ENCODE measurements at places on chromosomes 7 and 10.

DNA sequence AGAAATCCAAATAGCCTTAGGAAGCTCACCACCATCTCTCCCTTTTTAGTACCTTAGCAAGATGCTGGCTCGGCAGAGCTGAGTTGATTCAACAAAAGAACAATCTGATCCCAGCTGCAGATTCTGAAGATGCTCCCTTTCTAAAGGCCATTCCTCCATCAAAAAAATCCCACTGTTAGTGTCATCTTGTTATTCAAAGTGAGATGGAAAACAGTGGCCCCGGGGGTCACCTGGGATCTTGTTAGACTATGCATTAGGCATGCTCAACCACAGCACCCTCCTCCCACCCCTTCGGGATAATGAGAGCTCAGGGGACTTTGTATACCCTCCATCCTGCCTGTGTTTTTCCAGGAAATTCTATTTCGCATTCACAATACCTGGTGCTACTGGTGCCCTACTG is 2.4 kb downstream of the NCAPG2 start:
- DNase-seq = no peak

DNA sequence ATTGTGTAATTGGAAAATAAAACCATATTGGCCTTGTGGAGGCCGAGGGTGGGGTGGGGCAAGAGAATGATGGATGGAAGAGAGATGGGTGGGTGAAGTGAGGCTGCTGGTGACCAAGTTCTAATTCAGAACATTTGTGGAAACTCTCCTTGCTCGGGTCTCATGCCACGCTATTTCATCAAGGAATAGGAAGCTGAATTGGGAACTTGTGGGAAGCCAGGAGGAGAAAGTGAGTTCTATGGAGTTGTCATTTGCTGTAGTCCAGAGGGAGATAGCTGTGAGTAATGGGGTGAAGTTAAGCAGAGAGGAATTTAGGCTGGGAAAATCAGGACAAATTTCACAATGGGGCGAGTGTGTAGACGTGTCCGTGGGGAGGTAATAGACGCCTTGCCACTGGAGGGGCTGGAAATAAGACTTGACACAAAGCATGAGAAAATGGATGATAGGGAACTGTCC is 339.2 kb downstream of the LRMDA start:
- no peak for DNase-seq

- DNase-seq = no peak
These were observed 3.7 kb upstream of the IFIT1B start for GRCh38 chr10:89373916-89374711.

DNA sequence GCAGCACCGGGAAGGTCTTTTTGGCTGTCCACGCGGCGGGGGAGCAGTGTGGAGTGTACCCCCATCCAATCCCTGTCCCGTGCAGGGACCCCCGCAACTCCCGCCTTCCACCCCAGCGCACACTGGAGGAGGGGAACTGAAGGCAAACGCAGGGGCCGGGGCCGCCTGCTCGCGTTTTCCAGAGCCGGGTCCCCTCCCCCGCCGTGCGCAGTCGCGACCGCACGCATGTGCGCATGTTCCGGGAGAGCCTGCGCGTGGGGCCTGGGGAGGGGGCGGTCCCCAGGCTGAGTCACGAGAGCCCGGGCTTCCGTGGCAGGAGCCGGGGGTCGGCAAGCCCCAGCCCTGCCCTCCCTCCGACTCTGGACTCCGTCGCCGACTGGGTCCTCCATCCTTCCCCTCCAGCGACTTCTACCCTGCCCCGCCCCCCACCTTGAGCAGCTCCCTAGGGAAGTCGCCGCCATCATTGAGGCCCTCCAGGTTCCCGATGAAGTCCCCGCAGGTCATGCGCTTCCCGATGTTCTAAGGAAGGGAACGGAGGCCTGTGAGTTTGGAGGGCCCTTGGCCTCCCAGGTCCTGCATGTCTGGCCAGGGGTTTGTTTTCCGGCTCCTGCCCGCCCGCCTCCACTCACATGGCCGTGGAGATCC is 8.0 kb downstream of the PSD start:
- DNase-seq = no peak

DNA sequence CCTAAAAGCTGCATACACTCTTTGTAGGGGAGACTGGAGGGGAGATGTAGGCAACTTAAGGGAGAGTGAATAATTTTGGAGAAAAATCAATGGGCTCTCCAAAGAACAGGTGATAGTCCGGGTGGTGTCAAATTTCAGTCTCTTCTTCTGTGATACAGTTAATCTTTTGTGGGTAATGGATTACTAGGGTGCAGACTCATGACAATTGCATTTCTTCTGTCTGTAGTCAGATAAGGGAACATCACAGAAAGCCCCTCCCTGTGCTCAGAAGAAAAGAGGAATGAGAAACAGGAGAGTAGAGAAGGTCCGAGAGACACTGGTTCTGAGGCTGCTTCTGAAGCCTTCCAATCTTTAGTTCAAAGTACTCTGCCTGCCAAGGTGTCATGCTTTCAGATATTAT is 1140.7 kb upstream of the LRRN3 start:
- no peak for DNase-seq

DNA sequence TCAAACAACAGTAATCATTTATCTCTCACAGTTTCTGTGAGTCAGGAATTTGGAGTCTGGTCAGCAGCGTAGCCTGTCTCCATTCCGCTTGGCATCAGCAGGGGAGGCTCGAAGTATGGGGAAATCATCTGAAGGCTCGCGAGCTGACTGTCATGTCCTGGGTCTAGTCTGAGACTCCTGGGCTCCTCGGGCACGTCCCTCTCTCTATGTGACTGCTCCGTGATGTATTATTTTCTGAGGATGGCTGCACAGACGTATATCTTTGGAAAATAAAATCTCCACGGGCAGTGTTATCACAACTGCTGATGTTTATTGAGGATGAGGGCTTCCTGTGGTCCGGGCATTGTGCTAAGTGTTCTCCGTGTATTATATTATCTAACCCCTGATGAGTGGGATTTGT is 23.3 kb upstream of the PCGF5 start:
- DNase-seq = no peak

- no peak for DNase-seq
These were observed 27.3 kb downstream of the AGAP3 start for GRCh38 chr7:151113344-151114150.

DNA sequence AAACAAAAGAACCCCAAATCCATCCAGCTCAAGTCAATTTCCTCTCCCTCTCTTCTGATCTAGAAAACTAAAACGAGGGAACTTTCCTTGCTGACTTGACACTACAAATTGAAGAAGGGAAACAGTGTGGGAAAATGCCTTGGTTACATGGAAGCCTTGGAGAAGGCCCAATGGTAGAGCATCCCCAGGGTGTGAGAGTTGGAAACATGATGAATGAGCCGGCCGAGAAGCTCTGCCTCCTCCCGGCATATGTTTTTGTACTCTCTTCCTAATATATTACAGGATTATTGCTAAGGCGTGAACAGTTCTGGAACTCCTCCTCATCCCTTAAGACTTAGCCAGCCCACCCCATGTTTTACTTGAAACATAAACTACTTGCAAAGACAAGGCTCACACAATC is 618.2 kb upstream of the MGMT start:
- no peak for DNase-seq

DNA sequence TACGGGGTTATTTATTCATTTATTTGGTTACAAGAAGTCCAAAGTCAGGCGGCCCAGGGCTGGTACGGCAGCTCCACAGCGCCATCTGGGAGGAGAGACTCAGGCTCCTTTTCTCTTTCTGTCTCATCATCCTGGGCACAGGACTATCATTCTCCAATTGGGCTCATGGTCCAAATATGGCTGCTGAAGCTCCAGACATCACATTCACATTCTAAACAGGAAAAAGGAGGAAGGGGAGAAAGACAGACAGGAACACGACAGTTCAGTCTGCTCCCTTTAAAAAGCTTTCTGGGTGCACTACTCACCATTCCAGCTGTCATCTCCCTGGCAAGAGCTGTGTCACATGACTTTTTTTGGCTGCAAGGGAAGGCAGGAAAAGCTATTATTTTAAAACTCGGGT is 74.4 kb upstream of the PDZD8 start:
- DNase-seq = no peak

GRCh38 chr10:16984242-16984641 is 145.4 kb downstream of the CUBN start:
- no peak for DNase-seq

Data from T-helper 2 cell (primary cell).